ENCODE measurements at places on chromosomes 6 and 20.

DNA sequence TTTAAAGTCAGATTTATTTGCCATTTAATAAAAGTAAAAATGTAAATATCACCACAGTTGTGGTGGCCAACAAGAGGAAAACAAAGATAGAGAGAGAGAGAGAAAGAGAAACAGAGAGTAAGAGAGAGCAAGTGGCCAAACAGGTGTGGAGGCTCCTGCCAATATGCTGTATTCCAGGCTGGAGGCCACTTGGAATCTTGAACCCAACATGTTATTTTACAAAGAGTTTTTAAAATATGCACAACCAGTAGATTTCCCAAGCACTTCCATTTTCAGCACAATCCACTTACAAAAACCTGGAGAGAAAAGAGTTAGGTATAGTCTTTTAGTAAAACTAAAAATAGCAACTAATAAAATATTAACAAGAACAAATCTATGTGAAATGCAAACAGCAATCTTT lies 1323.1 kb upstream of the CITED2 start:
- no peak for DNase-seq

GRCh38 chr6:124797224-124797623 lies 165.0 kb upstream of the RNF217 start:
- DNase-seq = no peak

- DNase-seq = no peak
Observed at GRCh38 chr6:129638055-129638684, 71.8 kb downstream of the ARHGAP18 start.

DNA sequence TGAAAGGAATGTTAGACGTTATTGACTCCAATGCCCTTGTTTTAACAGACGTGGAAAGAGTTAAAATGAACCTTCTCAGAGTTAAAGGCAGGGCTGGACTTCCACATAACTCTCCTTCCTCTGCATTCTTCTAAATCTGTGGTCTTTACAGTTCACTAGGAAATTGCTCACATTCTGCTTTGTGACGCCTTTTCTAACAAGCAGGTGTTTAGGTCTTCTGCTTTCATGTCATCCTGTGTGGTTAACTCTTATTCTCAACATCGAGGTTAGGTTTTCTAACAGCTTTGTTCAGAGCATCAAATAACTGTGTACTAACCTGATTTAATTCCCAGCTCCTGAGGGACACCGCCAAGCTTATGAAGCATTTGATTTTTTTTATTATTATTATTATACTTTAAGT lies 81.3 kb upstream of the NT5E start:
- no peak for DNase-seq

DNA sequence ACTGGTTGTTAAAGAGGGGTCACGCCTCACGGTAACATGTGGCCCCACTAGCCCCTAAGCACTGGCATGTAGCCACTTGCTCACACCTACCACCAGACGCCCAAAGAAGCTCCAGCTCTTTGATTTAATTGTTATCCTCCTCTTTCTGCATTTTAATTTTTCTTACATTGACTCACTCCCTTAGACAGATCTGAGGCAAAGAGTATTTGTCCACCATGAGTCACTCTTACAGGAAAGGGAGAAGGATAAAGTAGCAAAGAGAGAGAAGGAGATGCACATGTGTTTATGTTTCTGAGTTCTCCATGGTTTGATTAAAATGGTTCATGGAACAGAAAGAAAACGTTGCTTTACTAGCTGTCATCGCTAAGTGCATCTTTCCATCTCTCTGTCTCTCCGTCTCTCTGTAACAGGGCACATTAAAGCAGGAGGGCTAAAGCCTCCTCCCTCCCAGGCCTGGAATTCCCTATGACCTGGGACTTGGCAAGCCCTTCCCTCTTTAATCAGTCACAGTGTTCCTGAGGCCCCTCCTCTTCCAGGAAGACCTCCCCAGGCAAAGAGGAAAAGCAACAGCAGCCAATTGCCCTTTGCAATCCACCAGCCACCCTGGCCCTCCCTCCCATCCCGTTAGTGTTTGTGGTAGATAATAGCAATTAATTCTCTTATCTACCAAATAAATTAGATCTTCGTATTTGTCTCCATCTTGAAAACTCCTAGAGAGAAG lies 112.8 kb upstream of the TSHZ2 start:
- DNase-seq = no peak

DNA sequence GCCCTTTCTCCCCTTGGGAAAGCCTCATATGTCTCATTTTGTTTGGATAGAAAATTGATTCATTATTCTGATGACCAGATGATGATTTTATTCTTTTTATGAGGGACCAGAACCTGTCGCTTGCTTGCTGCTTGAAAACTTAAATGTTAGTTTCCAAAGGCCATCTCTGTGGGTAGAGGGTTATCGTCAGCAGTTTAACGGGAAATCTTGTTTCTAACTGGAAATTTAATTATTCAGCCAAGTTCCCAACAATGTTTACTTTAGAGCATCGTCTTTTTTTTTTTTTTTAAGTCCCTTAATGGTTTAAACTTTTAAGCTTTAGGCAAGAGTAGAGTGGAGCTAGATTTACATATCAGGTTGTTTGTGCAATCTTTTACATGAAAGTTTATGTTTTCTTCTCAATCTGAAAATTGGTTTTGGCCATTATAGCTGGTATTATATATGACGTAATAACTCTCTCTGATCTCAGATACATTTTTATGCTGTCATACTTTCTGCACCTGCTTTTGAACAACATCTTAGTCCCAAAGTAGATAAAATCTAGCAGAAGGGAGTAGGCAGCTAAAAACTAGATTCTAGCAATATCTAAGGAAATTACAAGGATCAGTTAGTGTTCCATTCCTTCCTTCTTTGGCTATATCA lies 93.9 kb downstream of the FOXO3 start:
- no peak for DNase-seq

GRCh38 chr6:40328386-40328985 lies 258.7 kb downstream of the LRFN2 start:
- DNase-seq = no peak

DNA sequence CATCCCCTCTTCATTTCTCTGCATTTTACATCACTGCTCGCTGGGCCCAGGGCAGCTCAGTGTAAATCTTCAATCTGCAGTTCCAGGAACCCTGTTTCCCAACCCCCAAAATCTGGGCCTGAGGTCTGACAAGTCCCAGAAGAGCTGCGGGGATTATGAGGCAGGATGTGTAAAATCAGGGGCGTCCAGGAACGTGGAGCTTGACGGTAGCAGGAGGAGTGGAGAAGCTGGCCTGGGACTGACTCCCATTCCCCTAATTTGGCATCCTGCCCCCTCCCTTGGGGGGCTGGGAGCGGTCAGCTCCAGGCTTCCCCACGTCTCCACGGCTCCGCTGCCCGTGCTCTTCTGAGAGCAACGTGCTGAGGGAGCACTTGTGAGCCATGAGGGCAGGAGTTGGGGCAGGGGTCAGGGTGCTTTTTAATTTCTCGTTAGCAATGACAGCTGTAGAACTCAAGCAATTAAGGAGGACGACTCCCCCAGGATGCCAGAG lies 23.4 kb upstream of the VEGFA start:
- DNase-seq = no peak

GRCh38 chr20:16415071-16416053 lies 157.9 kb downstream of the KIF16B start:
- no peak for DNase-seq

Measured in esophagus squamous epithelium (tissue), 5 donors.